ENCODE measurements at places on chromosomes 12 and 14.

GRCh38 chr12:65492998-65493912, 214.8 kb downstream of the MSRB3 start:
- no peak for DNase-seq

- DNase-seq = no peak
Measured at GRCh38 chr12:5051334-5051733, 7.7 kb downstream of the KCNA5 start.

GRCh38 chr12:5416571-5416970, 15.3 kb upstream of the NTF3 start:
- DNase-seq = no peak

- no peak for DNase-seq
Measured at GRCh38 chr12:37548266-37548805, 768.2 kb upstream of the ALG10B start.

GRCh38 chr14:61997161-61997560, 234.9 kb downstream of the SNAPC1 start:
- no peak for DNase-seq

- DNase-seq = no peak
Measured at GRCh38 chr12:107450541-107450940, 235.1 kb upstream of the PWP1 start.

DNA sequence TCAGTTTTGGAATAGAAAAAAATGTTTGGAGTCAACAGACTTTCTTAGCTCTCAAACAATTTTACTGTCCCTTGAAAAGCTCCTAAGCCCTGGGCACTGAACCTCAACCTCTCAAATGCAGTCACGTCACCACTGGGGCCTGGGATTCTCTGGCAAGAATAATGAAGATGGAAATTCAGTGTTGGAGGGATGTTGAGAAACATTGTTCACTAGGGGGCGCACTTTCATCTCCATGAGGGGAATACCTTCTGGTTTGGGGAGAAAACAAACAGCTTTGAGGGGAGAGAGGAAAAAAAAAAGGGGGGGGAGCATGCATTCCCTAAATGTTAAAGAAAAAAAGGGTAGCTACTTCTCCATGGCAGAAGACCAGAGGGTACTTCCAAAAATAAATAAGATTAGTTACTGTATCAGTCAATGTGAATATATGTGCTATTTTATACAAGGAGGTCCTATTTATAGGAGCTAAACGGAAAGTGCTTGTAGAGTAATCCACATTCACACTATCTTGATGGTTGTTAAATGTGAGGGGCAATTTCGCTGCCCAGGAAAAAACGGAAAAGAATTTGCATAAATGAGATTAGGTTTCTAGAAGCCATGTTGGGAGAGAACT, 5.8 kb upstream of the TBPL2 start:
- DNase-seq = peak; percentile 59

GRCh38 chr12:91017511-91018263, 12.9 kb upstream of the EPYC start:
- DNase-seq = no peak

DNA sequence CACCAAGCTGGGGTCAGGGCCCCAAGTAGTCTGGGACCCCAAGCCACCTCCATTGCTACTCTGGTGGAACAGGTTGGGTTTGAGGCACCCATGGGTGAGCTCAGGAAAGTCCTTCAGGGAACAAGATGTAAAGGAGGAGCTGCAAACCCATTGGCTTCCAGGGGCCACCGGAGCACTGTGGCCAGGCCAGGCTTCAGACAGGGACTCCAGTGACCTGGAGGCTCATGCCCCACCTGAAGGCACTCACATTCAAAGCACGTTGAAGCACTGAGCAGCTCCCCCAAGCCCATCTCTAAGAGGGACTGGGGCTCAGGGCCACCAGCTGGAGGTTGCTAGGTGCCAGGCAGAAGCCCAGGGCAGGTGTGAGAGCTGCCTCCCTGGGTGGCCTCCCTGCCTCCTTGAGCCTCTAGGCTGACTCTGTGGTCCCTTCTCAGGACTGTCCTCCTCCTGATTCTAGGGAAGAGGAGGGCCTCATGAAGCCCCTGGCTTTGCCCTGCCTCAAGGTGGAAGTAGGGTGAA, 49.1 kb downstream of the FAM222A start:
- DNase-seq = no peak

DNA sequence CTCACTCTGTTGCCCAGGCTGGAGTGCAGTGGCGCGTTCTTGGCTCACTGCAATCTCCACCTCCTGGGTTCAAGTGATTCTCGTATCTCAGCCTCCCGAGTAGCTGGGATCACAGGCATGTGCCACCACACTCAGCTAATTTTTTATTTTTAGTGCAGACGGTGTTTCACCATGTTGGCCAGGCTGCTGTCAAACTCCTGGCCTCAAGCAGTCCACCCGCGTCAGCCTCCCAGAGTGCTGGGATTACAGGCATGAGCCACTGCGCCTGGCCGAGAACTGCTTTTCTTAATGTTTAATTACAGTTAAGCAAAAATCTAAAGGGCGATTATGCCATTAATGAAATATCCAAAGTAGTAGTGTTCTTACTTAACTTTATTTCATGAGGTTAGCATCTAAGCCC, 13.6 kb downstream of the YARS2 start:
- DNase-seq = no peak

GRCh38 chr12:25186038-25186787, 8.7 kb downstream of the DNAI7 start:
- DNase-seq = no peak

GRCh38 chr14:68317239-68317638, 475.6 kb downstream of the ZFP36L1 start:
- no peak for DNase-seq

DNA sequence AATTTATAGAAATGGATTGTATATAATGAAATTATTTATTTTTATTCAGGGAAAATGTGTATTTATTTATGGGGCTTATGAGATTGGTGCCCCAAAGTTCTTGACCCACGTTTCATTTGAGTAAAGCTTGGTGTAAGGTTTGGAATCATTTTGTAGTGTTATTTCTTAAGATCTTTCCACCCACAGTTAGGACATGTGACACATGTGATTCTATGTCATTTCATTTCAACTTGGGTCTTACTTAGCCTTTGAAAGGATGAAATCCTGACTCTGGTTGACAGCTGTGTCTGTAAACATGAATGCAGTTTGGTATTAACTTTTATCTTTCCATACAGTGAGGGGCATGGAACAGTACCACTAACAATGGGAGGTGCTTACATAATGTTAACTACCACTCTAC, 51.7 kb downstream of the FLRT2 start:
- DNase-seq = no peak

GRCh38 chr12:104502638-104503037, 45.9 kb downstream of the CHST11 start:
- DNase-seq = no peak

GRCh38 chr12:1882850-1883470, 35.5 kb downstream of the CACNA2D4 start:
- DNase-seq = no peak

DNA sequence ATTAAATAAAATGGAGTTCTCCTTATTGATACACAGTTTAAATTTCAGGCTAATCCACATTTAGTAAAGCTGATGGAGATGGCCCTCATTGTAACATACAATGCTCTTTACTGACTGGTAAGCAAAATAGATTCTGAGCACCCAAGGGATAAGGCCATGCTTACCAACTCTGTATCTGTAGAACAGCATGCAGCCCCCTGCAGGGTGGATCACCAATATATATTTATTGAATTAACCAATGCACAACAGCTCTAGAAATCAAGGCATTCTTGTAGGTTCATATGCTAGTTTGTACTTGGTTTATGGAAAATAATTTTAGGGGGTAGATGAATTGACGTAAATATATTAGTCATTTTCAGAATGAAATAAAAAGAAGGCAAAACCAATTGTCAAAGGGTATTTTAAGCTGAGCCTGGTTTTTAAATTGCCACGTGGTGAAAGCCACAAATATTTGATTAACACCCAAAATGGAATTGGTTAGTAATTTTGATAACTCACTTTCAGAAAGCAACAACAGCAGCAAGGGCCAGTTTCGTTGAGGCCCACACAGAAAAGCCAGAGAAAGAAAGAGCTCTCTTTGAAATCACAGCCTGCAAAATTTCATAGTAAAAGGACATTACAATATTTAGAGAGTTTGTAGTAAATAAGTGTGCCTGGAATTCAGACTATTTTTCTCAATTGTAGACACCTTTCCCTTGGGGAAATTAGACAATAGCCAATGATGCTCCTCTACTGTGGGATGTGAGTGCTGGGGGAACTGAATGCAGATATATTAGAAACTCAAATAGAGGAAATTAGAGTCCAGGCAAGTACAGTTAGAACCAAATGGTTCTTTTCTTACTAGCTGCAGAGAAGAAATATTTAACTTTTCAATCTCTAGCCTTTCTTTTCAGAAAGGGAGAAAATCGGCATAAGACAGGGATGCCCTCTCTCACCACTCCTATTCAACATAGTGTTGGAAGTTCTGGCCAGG, 216.2 kb upstream of the ABCD2 start:
- no peak for DNase-seq

DNA sequence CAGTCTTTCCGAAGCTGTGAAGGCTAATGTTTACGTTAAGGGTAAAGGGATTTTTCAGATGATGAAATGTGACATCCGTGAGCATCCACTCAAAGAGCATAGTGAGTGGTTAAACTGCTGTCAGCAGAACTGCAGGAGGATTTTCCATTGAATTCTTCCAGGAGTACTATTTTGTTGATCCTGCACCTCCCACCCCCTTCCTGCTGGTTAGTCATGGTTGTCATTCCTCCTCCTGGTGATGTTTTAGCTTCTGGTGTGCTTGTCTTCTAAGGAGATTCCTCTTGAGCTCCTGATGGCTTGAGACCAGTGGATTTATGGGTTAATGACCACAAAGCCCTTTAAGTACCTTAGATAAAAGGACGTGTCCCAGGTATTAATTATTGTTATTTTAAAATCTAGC, 2.4 kb upstream of the GPRC5D start:
- DNase-seq = peak; percentile 37

GRCh38 chr12:108000111-108000510, 129.0 kb upstream of the WSCD2 start:
- no peak for DNase-seq

DNA sequence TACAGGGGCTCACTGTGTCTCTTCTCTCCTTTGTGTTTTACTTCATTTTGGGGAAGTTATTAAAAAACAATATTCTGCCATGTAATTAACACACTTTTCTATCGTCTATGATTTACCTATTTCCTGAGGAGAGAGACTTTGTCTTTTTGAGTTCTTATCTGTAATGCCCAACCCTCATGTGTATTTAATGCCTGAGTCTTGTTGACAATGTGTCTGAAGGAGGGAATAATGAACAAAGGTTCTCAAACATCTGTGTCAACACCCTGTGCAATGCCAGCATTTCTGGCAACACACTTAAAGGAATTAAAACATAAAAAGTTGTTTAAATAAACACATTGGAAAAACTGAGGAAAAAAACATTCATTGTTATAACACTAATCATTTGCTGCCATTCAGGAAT, 147.1 kb downstream of the SLC15A5 start:
- DNase-seq = no peak

GRCh38 chr12:93174048-93174447, 203.7 kb upstream of the NUDT4 start:
- peak; percentile 12 for DNase-seq

GRCh38 chr14:61713724-61714437, 18.6 kb downstream of the HIF1A start:
- no peak for DNase-seq

DNA sequence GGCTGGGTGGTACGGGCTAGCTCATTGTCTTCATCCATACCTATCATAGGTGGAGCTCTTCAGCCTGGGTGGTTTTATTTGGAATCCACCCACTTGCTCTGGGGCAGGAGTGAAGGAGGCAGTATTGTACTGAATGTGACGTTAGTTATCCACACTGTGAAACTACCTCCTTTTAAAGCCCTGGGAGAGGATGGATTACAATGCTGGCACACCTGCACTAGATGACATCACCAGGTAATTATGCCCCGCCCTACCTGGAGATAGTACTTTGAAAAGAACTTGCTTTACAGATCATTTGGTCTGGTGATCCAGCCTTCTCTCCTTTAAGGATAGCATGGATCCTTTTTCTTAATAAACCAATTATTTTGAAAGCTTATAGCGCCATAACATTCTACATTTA, 78.0 kb downstream of the B4GALNT3 start:
- no peak for DNase-seq

DNA sequence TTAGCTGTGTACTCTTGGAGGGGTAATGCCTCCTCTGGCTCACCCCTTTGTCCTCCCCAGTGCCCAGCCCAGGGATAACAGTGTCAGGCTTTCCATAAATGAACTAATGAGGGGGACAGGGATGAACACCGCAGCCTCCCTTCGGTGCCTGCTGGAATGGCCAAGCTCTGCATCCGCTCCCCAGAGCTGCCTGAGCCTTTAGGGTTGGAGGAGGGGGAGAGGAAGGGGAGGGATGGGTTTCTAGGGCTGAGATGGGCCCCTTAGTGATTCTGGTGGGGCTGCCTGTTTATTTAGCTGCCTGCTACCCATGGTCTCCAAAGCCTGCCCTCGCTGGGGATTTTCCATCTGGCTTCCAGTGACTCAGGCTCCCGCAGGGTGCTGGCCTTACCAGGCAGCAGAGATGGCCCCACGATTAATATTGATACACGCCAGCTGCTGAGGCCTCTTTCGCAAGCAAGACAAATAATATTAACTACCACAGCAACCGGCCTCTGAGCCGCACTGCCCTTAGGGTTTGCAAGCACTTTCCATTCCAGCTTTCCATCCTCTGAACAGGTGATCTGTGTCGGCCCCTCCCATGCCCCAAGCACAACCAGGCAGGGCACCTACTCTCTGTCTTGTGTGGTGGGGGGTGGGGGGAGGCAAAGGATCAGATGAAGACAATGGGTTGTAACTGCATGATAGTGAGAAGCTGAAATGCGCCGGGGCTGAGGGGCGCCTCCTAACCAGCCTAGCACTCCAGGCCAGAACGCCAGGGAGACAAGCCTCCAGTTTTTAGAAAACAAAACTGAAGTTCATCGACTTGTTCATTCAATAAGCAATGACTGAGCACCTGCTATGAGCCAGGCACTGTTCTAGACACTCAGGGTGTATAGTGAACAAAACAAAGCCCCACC, 56.7 kb downstream of the C14orf132 start:
- peak; percentile 88 for DNase-seq
